Cortex of kidney (tissue), 1 donor: ENCODE measurements at places on chromosomes 16 and 17.

- no peak for DNase-seq
Measured at GRCh38 chr16:14310519-14310991, 239.4 kb downstream of the MRTFB start.

DNA sequence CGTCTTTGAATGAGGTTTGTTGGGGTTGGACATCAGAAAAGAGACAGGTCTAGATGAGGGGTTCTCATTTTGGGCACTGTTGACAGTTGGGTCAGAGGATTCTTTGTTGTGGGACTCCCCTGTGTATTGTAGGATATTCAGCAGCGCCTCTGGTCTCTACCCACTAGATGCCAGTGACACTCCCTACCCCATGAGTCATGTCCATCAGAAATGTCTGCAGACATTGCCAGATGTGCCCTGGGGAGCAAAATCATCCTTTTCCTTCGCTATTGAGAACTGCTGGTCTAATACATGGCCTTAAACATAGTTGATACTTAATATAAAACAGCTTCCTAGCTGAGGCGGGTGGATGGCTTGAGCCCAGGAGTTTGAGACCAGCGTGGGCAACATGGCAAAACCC, 3.1 kb downstream of the ABAT start:
- DNase-seq, result no peak

DNA sequence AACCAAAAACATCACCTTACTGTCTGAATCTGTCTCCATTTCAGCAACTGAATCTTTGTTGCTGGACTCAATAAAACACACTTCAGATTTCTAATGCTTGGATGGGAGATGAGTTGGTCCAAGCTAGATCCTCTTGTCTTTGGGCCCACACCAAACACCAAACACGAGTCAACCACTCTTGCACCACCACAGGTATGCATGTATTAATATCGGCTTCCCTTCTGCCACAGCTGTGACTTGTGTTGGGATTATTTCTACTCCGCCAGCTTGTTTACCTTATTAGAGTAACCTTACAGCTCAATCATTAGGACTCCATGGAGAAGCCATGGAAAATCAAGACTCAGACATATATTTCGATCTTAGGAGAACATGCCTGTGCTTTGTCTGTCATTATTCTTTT, 49.9 kb downstream of the XYLT1 start:
- no peak for DNase-seq

GRCh38 chr16:81164481-81164880, 68.3 kb upstream of the GCSH start:
- no peak for DNase-seq
